ENCODE measurements at places on chromosomes 13 and 19. TPM values are rescaled to one million over a fixed set of nuclear protein-coding genes. Genes with fewer than 3 reads are reported as not detected.

C19orf73 gene
- total RNA-seq: 0.80 TPM

DNA sequence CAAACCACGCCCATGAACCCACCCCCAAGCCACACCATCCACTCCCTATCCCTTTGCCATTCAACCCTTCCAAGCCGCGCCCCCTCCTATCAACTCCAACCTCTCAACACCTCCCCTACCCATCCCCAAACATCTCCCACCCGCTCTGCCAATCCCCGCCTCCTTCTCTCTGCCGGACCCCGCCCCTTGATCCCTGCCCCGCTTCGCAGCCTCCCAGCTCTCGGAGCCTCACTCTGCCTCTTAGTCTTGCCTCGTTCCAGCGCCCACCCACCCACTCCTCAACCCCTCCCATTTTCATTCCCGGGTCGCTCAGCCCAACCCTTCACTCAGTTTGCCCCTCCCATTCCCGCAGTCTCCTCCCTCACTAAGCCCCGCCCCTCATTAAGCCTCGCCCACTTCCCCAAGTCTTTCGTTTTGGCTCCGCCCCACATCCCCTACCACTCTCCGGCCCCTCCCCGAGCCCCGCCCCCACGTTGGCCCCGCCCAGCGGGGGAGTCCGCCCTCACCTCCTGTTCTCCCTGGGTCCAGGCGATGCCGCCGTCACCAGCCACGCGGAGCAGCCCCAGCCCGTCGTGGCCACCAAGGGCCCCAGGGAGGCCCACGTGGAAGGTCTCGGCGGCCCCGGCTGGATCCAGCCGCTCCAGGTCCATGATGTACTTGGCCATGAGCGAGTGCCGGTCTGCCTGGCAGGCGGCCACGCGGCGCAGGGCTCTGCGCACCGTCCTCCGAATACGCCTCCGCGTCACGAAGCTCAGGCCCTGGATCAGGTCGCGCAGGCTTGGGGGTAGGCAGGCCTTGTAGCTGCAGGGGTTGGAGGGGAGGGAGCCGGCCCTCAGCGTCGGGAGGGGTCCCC lies 5.7 kb downstream of the JAK3 start:
- DNase-seq: no peak

ETV2 gene
- 0.20 TPM for total RNA-seq

- DNase-seq: no peak
Observed at GRCh38 chr19:3606690-3607289, at the start of gene TBXA2R. TBXA2R (minus strand) TSS chr19:3606875; CDS start chr19:3600634, 6,241 bp downstream.
